Lower leg skin (tissue), 4 donors: ENCODE measurements at places on chromosomes 7 and 10. TPM values are rescaled to one million over a fixed set of nuclear protein-coding genes. Genes with fewer than 3 reads are reported as not detected.

ACTL6B gene
- not detected for total RNA-seq

CRYGN gene
- total RNA-seq, result not detected

ACSM6 gene
- 7.7 TPM for total RNA-seq

BRAT1 gene
- 88.4 TPM for total RNA-seq

MEOX2 gene
- total RNA-seq, result 5.0 TPM

PRLHR gene
- not detected for total RNA-seq

PTPRN2 gene
- 0.80 TPM for total RNA-seq

CCL24 gene
- total RNA-seq, result not detected

ANKIB1 gene
- total RNA-seq, result 41.1 TPM

GRCh38 chr7:139702811-139703486 lies 74.8 kb downstream of the HIPK2 start:
- no peak for DNase-seq

- no peak for DNase-seq
Measured at GRCh38 chr7:23938215-23938614, 228.2 kb downstream of the STK31 start.

DNA sequence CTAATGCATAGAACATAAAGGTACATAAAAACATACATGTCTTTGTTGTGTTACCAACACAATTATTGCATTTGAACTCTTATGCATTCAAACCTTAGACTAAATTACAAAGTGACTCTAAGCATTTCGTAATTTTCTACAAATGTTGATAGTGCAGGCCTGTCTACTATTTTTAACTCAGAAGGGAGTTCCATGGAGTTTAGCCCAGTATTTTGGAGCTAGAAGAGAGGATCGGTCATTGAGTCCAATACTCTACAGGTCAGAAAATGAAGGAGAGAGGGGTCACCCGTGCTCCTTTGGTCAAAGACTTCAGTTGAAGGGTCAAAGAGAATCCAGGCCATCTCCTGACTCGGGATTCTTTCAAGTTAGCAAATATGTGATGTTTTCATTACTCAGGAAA lies 55.3 kb upstream of the SRRM3 start:
- DNase-seq, result no peak

GRCh38 chr7:37113661-37114355 lies 334.9 kb downstream of the ELMO1 start:
- no peak for DNase-seq

DNA sequence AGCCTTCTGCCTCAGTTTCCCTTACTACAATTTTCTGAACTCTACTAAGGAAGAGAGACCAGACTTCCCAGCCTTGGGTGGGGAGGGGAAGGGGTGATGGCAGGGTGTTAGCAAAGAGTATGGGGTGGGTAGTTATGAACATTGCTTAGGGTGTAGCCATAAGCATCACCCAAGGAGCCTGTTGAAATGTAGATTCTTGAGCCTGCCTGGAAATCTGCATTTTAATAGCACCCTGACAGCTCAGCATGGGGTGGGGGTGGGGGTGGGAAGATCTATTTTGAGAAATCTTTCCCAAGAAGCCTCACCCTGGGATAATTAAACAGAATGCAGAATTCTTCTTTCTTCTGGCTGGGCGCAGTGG lies 164.8 kb downstream of the NRF1 start:
- no peak for DNase-seq

GRCh38 chr7:104538152-104538551 lies 209.7 kb downstream of the LHFPL3 start:
- no peak for DNase-seq

DNA sequence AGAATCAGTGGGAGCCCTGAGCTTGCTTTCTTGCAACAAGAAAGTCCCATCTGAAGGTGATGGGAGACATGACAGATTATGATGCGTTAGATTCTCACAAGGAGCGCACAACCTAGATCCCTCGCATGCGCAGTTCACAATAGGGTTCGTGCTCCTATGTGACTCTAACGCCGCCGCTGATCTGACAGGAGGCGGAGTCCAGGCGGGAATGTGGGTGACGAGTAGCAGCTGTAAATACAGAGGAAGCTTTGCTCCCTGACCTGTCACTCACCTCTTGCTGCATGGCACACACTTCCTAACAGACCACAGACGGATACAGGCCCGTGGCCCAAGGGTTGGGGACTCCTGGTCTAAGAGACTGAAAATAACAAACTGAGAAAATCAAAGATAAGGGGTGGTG lies 1163.4 kb upstream of the AUTS2 start:
- DNase-seq, result no peak

DNA sequence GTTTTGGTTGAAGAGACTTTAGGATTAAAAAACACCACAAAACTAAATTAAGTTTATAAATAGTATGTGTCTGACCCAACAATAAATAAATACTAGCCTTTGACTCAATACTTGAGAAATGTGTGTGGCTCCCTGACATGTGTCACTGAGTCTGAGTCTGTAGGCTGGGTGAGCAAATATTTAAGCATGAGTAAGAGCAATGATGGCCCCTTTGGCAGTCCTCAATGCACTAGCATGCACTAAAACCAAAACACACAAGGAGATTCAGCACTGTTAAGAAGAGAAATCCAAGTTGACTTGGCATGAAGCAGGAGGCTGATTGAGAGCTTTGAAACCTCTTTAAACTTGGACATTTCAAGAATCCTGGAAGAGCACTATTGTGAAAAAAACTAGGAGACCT lies 37.1 kb downstream of the CCDC71L start:
- DNase-seq, result no peak

DNA sequence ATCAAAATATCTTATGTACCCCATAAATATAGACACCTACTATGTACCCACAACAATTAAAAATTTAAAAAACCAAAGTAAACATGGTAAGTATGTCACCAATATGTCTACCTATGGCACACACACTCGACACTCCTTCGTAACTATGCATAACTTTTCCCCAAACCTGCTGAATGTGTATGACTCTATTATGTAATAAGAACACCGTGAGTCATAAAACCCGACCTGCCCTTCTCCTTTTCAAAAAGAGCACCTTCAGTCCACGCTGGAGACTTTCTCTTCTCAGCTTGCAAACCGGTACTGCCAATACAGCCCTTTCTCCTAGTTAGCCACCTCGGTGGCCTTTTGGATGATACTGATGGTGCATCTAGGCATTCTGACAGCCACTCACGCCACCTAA lies 186.3 kb downstream of the PRPF18 start:
- no peak for DNase-seq

GRCh38 chr10:48765039-48765438 lies 80.4 kb downstream of the WDFY4 start:
- no peak for DNase-seq

DNA sequence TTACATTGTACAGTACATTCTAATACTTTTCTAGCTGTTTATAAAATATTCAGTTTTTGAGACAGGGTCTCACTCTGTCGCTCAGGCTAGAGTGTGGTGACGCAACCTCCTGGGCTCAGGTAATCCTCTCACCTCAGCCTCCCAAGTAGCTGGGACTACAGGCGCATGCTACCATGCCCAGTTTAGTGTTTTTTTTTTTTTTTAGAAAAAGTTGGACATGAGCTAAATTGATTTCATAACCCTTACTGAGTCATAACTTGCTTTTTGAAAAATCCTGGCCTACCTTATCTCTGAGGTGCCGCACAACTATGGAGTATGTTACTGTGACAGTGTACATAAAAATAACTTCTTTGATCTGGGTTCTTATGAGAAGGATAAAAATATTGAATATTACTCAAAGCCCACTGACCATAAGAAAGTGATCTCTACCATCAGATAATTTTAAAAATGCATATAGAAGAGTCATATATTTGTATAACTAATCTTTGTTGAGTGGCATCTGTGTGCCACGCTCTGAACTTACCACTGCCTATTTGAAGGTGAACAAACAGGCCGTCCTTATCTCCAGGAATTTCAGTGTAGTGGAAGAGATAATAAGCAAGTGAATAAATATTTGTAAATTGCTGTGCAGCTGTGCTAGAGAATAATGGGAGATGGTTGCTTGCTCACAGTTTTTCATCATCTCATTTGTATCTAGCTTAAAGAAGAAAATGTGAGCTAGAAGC lies 73.2 kb downstream of the PPP1R9A start:
- DNase-seq, result no peak

DNA sequence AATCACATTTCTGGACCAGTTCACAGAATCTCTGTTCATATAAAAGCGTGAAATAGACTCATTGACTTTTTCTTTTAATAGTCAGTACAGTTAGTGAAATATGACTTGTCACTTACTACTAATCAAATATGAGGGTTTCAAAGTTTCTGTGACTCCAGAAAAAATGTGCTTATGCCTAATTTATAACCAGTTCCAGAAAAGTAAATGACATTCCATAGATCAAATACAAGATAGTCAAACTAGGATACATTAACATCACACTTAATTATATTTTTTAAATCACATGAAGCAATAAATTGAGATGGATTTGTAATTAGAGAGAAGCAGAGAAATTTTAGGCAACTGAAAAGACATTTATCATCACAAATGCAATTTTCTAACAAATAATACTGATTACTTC lies 491.4 kb downstream of the KIF20B start:
- DNase-seq, result no peak

DNA sequence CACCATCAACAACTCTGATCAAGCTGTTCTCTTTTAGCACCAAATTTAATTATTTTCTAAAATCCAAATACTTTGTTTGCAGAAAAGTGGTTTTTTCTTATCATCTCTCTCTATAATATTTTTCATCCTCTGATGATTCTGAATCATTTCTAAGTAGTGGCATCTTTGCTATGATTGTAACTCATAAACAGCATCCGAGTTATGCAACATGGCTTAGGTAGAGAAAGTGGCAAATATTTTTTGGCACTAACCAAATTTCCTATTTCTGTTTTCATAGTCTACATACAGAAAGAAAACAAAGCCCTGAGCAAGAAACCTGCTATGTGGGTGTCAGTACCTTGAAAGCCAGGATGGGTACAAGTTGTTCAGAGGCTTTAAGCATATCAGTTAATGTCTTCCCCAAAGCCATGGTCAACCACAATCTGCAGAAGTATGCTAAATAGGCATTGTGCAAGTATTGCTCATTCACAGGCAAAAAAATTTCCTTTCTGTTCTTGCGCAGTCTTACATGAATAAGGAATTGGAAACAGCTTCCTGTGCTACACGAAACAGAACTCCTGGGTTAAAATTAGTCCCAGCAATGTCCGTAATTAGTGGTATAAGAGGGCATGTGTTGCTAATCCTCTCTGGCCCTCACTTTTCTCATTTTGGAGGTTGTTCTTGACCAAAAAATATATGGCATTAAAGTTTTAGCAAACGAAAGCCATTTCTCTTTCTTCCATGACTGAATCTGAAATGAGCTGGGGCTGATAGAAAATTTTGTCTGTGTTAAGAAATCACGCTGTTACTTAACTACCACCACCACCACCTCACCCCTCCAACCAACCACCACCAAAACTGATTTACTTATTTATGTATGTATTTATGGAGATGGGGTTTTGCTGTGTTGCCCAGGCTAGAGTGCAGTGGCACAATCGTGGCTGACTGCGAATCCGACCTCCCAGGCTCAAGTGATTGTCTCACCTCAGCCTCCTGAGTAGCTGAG lies 325.6 kb upstream of the MAGI2 start:
- DNase-seq, result no peak
